Ammon's horn (tissue), 1 donor: ENCODE measurements at places on chromosomes 11 and 22.

DNA sequence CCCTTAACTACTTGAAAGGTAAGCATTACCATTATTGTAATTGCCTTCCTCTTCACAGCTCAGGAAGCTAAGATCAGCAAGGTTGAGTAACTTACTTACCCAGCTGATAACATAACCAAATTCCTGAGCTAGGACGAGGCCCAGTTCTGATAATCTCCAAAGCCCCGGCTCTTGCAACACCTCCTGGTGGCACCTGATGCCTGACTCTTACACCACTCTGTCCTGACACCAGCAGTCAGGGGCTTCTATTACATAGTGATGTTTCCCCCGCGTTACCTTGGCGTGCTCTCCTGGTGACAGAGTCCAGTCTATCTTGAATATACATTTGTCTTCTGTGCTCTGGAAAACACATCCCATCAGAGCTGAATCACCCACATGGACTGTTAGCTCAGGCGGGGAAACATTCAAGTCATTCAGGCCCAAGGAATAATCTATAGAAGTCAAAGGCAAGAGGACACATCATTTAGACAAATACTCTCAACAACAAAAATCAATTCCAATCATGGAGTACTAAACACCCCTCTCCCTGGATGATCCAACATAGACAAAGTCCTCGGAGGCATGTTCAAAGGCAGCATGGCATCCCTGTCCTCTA is 12.6 kb downstream of the JAML start:
- no peak for DNase-seq

GRCh38 chr11:120135838-120136237 is 2.1 kb downstream of the TRIM29 start:
- no peak for DNase-seq

DNA sequence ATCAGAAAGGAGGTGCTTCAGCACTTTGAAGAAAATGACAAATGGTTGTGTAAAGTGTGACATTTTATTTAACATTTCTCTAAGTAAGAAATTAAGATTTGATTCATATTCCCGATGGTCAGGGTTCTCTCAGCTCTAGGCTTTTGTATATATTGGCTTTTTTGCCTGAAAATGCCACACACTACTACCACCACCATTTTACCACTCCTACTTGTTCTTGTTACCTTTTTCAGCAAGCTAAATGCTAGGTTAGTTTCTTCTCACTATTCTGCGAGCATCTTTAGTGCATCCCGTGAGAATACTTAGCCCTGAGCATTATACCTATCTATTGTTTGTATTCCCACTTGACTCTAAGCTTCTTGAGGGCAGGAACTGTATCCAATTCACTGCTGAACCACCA is 177.6 kb upstream of the MTNR1B start:
- DNase-seq = no peak

GRCh38 chr11:86209806-86210657 is 34.5 kb upstream of the EED start:
- DNase-seq = no peak

DNA sequence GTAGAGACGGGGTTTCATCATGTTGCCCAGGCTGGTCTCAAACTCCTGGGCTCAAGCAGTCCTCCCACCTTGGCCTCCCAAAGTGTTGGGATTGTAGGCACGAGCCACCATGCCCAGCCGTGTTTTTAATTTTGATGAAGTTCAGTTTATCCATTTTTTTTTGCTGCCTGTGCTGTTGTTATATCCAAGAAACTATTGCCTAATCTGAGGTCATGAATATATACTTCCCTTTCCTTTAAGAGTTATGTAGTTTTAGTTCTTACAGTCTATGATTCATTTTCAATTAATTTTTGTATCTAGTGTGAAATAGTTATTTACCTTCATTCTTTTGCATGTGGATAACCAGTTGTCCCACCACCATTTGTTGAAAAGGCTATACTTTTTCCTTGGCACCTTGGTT is 50.3 kb upstream of the SORL1-AS1 start:
- no peak for DNase-seq

DNA sequence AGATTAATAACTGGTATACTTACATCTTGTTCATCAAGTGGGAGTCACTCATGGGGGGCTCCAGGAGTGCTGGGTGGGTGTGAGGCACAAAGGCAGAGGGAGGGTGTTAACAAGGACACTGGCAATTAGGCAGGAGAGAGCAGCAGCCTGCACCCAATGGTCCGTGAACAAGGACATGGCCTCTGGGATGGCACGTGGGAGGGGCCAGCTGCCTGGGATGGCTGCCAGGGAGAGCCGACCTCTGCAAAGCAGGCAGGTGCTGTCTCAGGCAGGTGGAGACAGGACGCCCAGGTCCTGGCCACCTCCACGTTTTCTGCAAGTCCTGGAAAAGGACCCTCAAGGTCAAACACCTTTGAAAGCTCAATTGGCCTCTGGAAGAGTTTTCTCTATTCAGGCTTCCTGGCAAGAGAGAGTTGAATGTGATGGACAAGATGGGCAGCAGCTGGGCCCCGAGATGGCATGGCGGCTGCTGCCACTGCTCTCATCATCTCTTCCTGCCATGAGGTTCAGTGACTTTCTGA is 257.1 kb downstream of the BUD13 start:
- DNase-seq = no peak

GRCh38 chr22:47192651-47193437 is 430.4 kb downstream of the TBC1D22A start:
- no peak for DNase-seq

DNA sequence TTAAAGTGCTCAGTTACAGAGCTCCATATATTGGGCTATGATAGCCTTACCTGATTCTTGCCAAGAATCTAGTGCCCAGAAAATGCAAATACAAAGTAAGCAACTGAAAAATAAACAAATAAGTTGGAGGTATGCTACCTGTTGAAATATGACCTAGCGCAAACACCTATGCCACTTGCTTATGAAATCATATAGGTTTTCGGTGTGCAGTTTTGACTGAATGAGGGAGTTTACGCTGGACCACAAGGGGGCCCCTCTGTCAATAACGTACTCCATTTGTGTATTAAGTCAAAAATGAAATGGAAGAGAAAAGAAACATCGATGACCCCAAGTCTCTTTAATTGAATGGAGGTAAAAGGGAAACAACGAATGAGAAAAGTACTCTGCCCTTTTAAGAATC is 84.9 kb upstream of the TRIM77 start:
- no peak for DNase-seq

- DNase-seq = no peak
Measured at GRCh38 chr11:131172011-131172410, 198.4 kb upstream of the NTM start.

DNA sequence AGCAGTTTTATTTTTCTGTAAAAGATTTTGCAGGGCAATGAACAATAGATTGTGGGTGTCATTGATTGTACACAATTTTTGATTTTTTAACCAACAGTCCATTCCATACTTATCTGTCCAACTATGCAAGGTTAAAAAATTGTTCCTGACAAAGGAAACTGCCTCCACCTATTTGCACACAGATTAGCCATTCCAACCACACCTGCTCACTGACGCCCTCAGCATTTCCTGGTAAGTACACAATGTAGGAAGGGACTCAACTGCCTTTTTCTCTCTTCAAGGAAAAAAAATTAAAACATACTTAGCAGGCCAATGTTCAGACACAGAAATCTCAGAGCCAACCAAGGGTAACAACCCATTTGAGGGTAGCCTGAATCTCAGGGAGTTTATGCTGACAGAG is 4.3 kb upstream of the FUT4 start:
- no peak for DNase-seq
